ENCODE measurements at places on chromosomes 4 and X.
A peak's percentile ranks its signal among the peaks of the same experiment; 100 is the strongest.

GRCh38 chr4:48329193-48329592, 12.1 kb upstream of the SLAIN2 start:
- DNase-seq, result no peak

DNA sequence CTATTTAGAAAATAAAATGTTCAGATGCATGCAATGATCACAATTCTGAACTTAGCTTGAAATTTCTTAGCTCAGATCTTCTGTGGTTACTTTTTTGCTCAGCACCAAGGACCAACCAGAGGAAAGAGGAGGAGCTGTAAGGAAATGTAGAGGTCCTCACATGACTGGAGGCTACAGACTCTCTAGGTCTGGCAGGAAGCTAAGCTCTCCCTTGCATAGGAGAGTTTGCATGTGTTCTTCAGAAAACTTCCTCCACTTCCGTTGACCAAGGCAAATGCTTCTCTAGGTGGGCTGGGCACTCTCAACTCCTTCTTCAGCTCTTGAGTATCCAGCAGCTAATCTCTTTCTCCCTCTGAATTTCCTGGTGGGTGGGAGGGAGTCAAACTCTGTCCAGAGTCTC, 119.6 kb downstream of the BTC start:
- no peak for DNase-seq

GRCh38 chr4:88792268-88792781, 94.7 kb upstream of the NAP1L5 start:
- DNase-seq, result peak; percentile 31

DNA sequence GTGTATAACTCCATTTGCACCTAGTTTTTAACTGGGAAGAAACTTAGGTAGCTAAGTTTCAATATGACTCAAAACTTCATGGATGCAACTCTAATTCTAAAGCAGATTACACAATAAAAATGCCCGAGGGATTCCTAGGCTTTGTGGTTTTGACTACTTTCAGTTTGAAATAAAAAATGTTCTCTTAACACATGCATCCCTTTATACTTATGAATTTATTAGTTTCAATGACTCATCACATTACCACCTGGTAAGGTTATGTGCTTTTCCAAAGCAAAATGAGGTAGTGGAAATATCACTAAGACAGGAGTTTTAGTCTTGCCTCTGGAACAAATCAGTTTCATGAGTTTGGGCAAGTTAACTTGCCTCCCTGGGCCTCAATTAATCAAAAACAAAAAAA, 125.5 kb downstream of the OPHN1 start:
- DNase-seq, result peak; percentile 45

DNA sequence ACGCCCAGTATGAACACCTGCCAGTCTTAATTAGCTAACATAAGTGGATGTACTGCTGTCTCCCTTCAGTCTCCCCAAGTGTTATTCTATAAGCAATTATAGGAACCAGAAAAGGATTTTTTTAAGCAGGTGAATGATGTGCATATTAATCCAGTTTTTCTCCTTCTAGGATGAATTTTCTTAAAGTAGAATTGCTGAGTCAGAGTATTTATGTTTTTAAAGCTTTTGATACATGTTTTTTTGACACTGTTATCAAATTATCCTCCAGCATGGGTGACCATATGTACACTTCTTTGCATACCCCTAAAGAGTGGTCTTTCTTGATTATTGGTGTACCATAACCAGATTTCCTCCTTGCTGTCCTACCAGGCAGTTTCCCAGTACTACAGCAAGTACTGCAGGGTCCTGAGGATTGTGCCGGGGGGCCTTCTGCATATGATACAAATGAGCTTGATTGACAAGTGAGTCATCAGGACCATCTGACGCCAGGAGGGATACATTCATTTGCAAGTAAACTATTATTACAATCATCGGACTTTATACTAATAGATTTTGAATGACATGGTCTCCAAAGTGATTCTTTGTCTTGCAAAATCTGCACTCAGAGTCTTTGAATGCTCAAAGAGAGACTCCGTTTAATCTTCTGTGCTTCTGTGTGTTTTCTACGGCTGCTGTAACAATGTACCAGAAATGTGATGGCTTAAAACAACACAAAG, 10.7 kb upstream of the PCYT1B start:
- DNase-seq, result no peak

DNA sequence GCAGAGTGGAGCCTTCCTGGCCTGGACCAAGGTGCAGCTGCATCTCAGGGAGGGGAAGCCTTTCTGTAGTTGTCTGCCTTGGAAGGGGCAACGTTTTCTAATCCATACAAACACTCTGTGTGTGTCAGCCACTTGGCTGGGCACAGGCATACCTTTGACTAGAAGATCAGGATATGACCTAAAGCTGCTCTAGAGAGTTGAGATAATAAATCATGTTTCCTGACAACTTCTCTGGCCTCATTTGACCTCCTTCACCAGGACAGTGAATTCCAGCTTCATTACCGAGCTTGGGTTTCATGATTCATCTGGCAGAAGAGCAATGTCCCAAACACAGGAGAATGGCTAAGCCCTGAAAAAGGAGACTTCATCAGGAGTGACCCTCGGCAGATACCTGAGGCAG, 89.6 kb upstream of the KIT start:
- DNase-seq, result no peak

DNA sequence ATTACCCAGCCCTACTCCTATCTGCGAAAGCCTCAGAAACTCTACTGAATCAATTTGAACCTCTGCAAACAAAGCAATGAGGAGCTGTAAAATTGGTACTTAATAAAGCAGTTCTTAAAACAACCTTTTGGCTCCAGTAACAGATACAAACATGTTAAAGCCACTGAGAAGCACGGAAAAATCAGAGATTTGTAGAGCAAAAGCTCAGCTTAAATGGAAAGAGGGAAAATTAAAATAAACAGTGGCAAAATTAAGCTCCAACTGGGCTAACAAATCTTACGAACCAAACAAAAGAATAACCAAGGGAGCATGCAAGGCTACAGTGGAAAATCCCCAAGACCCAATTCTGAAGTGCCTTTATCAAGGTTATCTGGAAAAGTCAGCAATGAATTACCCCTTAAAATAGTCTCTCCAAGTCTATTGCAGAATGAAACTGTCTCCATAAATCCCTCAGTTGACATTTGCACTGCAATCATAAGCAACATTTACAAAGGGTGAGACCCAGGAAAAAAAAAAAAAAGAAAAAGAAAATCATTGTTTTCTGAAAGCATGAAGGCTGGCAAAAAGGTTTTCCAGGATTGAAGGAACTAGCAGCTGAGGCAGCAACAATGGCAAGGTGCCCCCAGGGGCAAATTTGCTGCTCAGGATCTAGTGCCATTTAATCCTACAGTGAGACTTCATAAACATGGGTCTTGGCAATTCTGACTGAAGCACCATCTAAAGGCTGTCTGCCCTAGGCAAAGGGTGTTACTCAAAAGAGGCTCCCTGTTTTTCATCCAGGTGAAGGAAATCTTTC, 40.1 kb downstream of the USP46 start:
- DNase-seq, result no peak

GRCh38 chrX:132146456-132146855, 18.6 kb upstream of the FRMD7 start:
- no peak for DNase-seq

DNA sequence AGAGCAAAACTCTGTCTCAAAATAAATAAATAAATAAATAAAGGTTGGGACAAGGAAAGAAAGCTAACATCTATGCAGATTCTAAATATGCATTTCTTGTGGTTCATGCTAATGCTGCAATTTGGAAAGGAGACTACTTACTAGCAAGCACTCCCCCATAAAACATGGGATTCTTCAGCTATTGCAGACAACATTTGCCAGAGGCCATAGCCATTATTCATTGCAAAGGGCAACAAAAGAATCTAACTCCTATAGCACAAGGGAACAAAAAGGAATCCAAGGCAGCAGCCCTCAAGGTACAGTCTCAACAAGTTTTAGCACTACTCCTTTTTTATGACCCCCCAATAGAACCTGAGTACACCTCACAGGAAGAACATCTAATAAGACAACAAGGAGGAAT, 8.0 kb upstream of the HERC5 start:
- DNase-seq, result no peak

GRCh38 chrX:72121383-72121782, 10.3 kb downstream of the RTL5 start:
- DNase-seq, result peak; percentile 77

DNA sequence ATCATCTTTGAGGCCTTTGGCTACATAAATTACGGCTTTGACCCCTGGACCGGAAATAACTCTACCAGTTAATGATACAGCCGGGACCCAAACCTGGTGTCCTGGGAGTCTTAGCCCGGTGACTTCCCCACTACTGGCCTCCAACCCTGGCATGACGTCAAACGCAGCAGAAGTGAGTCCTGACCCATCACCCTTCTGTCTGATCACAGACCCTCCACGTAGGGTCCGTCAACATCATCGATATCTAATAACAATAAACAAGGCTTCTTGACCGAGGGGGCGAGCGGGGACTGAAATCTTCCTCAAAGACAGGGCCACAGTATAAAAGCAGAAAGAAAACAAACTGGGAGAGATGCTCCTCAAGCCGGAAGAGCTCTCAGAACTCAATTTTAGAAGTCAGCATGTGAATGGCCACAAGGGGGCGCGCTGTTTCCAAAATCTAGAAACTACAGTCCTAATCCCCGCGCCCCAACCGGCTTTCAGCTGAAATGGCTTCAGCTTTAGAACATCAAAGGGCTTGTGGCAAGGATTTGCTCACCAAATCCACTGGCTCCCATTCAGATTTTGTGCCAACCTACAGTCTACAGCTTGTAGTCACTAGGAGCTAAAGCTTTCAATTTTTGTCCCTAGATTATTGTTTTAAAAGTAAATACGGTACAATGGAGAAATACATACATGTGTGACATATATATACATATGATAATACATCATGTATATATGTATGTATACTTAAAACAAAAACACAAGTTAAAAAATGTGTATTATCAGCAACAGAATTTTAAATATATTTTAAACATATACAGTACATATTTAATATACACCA, 46.4 kb upstream of the ENPP6 start:
- peak; percentile 87 for DNase-seq

- DNase-seq, result no peak
These were observed 496.0 kb upstream of the AGA start for GRCh38 chr4:177938226-177938625.
